CD4-positive, alpha-beta memory T cell (primary cell): ENCODE measurements at places on chromosomes 5 and 9. TPM values are rescaled to one million over a fixed set of nuclear protein-coding genes. Genes with fewer than 3 reads are reported as not detected.

DNA sequence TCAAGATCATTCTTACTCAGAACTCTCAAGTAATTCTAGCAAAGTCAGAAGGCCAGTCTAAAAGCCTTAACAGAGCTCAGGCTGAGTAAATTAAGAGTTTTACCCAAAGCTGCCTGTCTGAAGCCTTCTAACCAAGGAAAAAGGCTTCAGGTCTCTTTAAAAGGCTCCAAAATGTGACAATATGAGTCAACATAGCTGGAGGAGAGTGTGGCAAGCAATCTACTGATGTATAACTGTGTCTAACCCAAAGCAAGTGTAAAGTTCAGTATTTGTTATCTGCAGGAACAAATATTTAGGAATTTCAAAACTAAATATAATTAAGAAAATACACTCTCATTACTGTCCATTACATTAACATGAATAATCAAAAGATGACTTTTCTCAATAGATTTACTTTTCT lies 11.0 kb downstream of the ZBTB5 start:
- no peak overlapping the region for H3K4me3 ChIP-seq
- no peak overlapping the region for H3K27ac ChIP-seq
- H3K36me3 ChIP-seq = no peaks in the 10 kb centered on the region
- peaks cover 24% of the 10 kb centered on the region for H3K4me1 ChIP-seq
- no peak for DNase-seq
- H3K27me3 ChIP-seq = no peaks in the 10 kb centered on the region

DNA sequence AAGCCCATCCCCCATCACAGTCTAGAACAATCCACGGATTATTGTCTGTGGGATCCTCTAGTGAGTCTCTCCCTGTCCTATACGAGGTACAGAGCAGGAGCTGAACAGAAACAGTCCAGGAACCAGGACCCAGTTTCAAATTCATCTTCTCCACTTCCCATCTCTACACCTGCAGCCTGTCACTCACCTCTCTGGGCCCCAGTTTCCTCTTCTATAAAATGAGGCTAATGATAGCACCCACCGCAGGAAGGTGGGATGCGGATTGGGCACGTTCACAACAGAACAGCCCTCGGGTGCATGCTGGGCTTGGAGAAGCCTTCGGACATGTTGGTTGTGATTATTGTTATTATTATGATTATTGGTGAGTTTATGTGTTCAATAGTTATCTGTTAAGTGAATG lies 78.5 kb downstream of the ANKRD33B start:
- no peak overlapping the region for H3K27ac ChIP-seq
- H3K4me3 ChIP-seq = no peak overlapping the region
- no peak for DNase-seq
- no peaks in the 10 kb centered on the region for H3K27me3 ChIP-seq
- H3K4me1 ChIP-seq = no peaks in the 10 kb centered on the region
- no peaks in the 10 kb centered on the region for H3K36me3 ChIP-seq

DNA sequence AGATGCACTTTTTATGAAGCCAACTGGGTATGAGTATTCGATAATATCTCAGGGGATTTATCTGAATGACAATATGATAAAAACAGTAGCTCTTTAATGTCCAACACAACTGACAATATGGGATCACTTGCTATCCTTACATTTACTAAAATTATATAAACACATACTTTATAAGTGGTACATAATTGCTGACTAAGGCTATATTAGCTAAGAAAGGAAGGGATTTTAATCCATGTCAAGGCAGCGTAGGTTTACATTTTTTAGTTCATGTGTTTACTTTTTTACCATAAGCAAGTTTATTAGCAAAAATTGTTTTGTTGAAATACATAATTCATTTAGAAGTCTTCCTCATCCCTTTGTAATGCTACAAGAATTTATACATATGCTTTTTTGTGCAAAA lies 796.2 kb downstream of the TLE1 start:
- H3K4me1 ChIP-seq = no peaks in the 10 kb centered on the region
- H3K4me3 ChIP-seq = no peak overlapping the region
- H3K36me3 ChIP-seq = no peaks in the 10 kb centered on the region
- no peak for DNase-seq
- H3K27ac ChIP-seq = no peak overlapping the region

DNA sequence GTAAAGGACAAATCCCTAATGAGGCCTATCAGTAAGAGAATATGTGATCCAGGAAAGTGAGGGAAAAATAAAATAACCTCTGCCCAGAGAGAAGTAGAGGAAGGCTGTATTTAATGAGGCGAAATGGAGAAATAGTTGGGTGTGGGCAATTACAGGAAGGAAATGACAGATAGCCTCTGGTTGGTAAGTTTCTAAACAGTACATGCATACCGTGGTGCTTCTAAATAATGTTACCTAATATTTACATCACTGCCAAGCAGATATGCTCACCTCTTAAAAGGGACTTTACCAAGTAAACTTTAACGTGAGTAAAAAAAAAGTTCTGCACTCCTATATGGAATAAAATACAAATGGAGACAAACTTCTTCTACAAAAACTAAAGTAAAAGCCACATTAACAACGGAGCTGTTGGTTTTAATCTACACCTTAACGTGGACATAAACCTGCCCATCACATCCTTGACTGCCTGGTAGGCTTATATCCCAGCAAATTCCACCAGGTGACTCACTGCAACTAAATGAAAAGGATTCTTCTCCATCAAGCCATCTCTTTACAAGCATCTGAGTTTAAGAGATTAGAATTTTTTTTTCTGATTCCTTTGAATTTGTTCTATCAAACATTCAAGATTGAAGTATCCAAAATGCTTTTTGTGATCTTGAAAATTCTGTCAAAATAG lies 12.4 kb downstream of the NFIL3 start:
- H3K27me3 ChIP-seq = no peaks in the 10 kb centered on the region
- no peaks in the 10 kb centered on the region for H3K4me1 ChIP-seq
- H3K27ac ChIP-seq = no peak overlapping the region
- no peaks in the 10 kb centered on the region for H3K36me3 ChIP-seq
- no peak for DNase-seq

ADRA1B gene
- polyA plus RNA-seq = not detected

GPR151 gene
- not detected for polyA plus RNA-seq

CER1 gene
- not detected for polyA plus RNA-seq

DNA sequence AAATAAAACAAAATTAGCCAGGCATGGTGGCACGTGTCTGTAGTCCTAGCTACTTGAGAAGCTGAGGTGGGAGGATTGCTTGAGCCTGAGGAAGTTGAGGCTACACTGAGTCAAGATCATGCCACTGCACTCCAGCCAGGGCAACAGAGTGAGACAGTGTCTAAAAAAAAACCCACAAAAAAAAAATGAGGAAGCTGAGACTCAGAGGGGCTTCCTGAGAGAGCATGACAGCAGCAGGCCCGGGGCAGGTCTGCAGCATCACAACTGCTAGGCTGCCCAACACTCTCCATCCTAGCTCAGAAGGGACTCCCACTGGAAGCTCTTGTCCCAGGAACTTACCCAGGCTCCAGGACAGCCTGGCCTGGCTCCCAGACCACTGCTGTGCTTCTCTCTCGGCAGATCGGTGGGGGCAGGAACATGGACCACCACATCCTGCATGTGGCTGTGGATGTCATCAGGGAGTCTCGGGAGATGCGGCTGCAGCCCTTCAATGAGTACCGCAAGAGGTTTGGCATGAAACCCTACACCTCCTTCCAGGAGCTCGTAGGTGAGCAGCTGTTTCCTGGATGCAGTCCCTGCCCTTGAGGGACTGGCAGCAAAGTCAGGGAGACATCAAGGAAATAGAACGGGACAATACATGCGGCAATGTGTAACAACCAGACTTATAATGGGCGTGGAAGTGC lies 19.1 kb downstream of the PTGS1 start:
- H3K27me3 ChIP-seq = no peaks in the 10 kb centered on the region
- no peak for DNase-seq
- no peak overlapping the region for H3K4me3 ChIP-seq
- H3K4me1 ChIP-seq = no peaks in the 10 kb centered on the region

DNA sequence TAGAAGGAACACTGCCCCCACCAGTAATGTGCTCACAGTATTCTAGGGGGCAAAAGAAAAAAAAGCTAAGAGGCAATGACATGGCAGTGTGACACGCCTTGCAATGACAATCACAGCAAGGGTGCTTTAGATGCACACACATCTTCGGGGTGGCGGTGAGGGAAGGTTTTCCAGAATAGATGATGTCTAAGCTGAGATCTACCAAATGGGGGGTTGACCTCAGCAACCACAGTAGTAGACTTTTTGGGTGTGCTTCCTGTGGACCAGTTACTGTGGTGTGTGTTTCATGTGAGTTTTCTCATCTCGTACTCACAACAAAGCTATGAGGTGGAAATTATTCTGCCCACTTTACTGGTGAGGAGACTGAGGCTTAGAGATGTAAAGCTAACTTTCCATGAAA lies 10.2 kb upstream of the IL12B start:
- H3K36me3 ChIP-seq = no peaks in the 10 kb centered on the region
- no peaks in the 10 kb centered on the region for H3K27me3 ChIP-seq
- H3K27ac ChIP-seq = no peak overlapping the region
- H3K4me1 ChIP-seq = peaks cover 79% of the 10 kb centered on the region
- no peak overlapping the region for H3K4me3 ChIP-seq

DDX4 gene
- polyA plus RNA-seq = not detected

TMC1 gene
- polyA plus RNA-seq = not detected

PCDH1 gene
- not detected for polyA plus RNA-seq

PARP8 gene
- polyA plus RNA-seq = 94.6 TPM

GRCh38 chr9:27453860-27454553 lies 70.1 kb upstream of the IFNK start:
- no peaks in the 10 kb centered on the region for H3K4me1 ChIP-seq
- no peak overlapping the region for H3K4me3 ChIP-seq
- no peaks in the 10 kb centered on the region for H3K27me3 ChIP-seq
- DNase-seq = no peak
- H3K27ac ChIP-seq = no peak overlapping the region
- H3K36me3 ChIP-seq = no peaks in the 10 kb centered on the region

CDC42SE2 gene
- polyA plus RNA-seq = 414 TPM

DNA sequence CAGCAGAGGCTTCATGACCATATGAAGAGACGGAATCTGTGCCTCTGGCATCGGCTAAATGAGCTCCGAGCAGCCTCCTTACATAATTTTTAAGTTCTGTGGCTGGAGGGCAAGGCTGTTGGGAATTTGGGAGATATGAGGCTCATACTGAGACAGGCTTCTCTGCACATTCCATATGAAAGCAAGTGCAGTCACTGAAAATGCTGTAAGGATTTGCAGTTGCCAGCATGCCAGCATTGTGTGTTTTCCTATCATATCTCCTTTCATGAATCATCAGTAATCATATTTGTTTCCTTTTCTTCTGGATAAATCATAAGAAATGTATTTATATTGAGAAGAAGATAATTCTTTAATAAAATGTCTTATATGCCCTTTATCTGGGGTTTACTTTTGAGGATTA lies 775.4 kb downstream of the SEMA5A start:
- no peaks in the 10 kb centered on the region for H3K36me3 ChIP-seq
- no peak overlapping the region for H3K4me3 ChIP-seq
- no peak overlapping the region for H3K27ac ChIP-seq
- no peak for DNase-seq
- H3K4me1 ChIP-seq = no peaks in the 10 kb centered on the region

RABL6 gene
- polyA plus RNA-seq = 5.1 TPM

- H3K27me3 ChIP-seq = no peaks in the 10 kb centered on the region
- no peaks in the 10 kb centered on the region for H3K36me3 ChIP-seq
- no peak for DNase-seq
- no peak overlapping the region for H3K27ac ChIP-seq
- H3K4me1 ChIP-seq = no peaks in the 10 kb centered on the region
These were observed 19.4 kb downstream of the BTNL8 start for GRCh38 chr5:180918380-180918779.

GRCh38 chr9:121772600-121773285 lies 121.3 kb downstream of the DAB2IP start:
- no peaks in the 10 kb centered on the region for H3K27me3 ChIP-seq
- no peaks in the 10 kb centered on the region for H3K36me3 ChIP-seq

LRRC19 gene
- polyA plus RNA-seq = not detected

PTGS1 gene
- polyA plus RNA-seq = 0.17 TPM

C9orf153 gene
- not detected for polyA plus RNA-seq

GRCh38 chr5:119288379-119289033 lies 67.3 kb upstream of the TNFAIP8 start:
- peaks cover 4% of the 10 kb centered on the region for H3K36me3 ChIP-seq
- H3K27ac ChIP-seq = peak overlapping the region; percentile 88
- no peak for DNase-seq
- peak overlapping the region; percentile 38 for H3K4me3 ChIP-seq

CDC25C gene
- not detected for polyA plus RNA-seq

DNA sequence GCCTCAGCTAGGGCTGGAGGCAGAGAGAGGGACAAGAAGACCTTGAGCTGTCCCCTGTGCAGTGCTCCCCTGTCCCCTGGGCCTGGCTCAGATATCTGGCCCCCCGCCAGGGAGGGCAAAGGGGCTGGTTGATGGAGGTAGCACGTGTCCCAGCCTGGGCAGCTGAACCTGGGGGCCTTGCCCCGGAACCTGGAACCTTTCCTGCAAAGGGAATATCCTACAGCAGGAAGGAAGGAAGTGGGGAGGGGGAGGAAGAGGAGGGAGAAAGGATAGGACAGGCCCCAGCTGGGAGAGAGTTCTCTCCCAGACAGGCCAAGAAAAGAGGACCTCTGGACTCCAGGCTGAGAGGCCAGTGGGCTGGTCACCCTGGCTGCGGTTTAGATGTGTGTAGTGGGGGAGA lies 27.6 kb upstream of the PSD2 start:
- peaks cover 9% of the 10 kb centered on the region for H3K4me1 ChIP-seq
- no peak for DNase-seq
- no peak overlapping the region for H3K27ac ChIP-seq
- no peaks in the 10 kb centered on the region for H3K36me3 ChIP-seq

SLC6A18 gene
- not detected for polyA plus RNA-seq

DNA sequence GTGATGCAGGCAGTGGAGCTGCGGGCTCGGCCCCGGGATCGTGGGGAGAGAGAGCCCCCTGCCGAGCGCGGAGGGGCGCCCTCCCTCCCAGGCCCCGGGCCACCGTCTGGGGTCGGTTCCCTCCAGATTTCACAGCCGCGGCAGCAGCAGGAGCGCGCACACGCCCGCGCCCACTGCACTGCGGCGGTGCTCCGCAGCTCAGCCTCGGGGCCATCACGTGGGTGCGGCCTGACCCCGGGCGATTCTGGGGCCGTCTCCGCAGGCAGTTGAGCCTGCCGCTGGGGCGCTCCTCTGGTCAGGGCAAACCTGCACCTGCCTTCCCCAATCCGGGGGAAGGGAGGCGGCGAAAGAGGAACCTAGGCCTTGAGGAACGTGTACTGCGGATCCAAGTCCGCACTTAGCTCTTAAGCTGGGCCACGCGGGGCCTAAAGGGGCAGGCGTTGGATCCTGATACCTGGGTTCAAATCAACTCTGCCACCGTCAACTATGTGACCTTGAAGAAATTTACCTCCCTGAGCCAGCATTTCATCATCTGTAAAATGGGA lies 9.4 kb upstream of the DELE1 start:
- no peaks in the 10 kb centered on the region for H3K36me3 ChIP-seq
- H3K4me1 ChIP-seq = peaks cover 12% of the 10 kb centered on the region
- H3K27me3 ChIP-seq = peaks cover 16% of the 10 kb centered on the region
- H3K27ac ChIP-seq = no peak overlapping the region
- H3K4me3 ChIP-seq = no peak overlapping the region
